Stimulated activated CD8-positive, alpha-beta memory T cell treated with anti-CD3 and anti-CD28 coated beads, Interleukin-12 subunit alpha, Interleukin-12 subunit beta, amount 100 ng/mL, for 1 hour (primary cell): ENCODE measurements at places on chromosomes 6 and 20.
A peak's percentile ranks its signal among the peaks of the same experiment; 100 is the strongest.

GRCh38 chr20:58327211-58327610 is 17.7 kb downstream of the RAB22A start:
- DNase-seq = no peak

GRCh38 chr6:128024969-128025368 is 124.1 kb upstream of the THEMIS start:
- no peak for DNase-seq

GRCh38 chr20:45967551-45968080 is 4.4 kb downstream of the ZNF335 start:
- no peak for DNase-seq

DNA sequence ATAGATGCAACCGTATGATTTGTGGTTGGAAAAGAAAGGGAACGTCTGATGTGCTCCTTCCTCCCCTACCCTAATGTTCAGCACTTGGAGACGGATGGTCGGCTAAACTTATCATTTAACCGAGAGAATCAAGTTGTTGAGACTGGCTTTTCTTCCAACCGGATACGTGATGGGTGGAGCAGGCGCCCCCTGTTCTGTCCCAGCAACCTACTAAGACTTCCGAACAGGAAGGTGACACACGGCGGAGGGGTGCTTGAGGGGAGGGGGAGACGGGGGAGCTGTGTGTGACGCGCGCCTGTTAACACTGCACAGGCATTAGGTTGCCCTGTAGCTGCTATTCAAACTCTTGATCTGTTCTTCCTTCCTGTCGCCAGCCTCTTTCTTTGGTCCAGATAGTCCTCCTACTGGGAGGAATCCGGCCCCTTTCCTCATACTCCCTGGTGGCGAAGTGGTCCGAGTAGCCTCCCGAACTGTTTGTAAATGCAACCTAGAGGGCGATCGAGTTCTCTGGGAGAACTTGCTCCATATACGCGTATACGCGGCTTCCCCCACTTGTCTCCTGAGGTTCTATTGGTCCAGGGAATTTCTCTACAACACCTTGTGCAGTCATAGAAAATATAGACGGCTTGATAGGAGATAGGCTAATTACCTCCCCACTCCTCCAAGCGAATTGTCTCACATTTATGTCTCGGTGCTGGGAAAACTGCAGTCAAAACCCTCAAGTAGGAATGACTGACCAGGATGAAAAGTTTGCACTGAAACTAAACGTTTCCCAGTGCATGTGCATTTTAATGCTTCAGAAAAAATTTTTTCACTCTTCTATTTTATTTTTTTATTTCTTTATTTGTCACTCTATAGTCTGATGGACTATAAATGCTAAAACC is 126.0 kb upstream of the SLC2A12 start:
- DNase-seq = peak; percentile 69

- DNase-seq = no peak
These were observed 18.8 kb downstream of the ZNF292 start for GRCh38 chr6:87174078-87174579.

GRCh38 chr20:62476056-62476838 is 452 bp upstream of the GATA5 start:
- no peak for DNase-seq

DNA sequence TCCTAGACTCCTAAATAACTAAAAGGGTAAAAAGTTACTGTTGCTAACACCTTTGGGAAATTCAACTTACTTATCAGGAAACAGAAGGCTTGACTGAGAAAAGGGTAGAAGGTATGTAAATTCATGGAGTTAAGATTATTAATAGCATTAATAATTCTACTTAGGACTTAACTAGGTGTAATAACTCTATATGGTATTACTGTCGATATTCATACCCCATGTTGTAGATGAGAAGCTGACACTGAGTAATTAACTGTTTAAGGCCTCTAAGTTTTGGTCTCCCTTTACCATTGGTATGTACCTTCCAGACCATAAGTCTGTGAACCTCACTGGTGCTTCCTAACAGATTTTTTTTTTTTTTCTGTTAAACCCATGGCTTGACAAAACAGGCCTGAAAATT is 15.4 kb downstream of the GLO1 start:
- no peak for DNase-seq

- DNase-seq = peak; percentile 76
These were observed at the start of gene SRPK1 for GRCh38 chr6:35920793-35921732. SRPK1 (minus strand) TSS chr6:35921098; CDS start chr6:35921056, 42 bp downstream.

GRCh38 chr6:35569011-35569461 is 56.3 kb upstream of the TULP1 start:
- DNase-seq = no peak

DNA sequence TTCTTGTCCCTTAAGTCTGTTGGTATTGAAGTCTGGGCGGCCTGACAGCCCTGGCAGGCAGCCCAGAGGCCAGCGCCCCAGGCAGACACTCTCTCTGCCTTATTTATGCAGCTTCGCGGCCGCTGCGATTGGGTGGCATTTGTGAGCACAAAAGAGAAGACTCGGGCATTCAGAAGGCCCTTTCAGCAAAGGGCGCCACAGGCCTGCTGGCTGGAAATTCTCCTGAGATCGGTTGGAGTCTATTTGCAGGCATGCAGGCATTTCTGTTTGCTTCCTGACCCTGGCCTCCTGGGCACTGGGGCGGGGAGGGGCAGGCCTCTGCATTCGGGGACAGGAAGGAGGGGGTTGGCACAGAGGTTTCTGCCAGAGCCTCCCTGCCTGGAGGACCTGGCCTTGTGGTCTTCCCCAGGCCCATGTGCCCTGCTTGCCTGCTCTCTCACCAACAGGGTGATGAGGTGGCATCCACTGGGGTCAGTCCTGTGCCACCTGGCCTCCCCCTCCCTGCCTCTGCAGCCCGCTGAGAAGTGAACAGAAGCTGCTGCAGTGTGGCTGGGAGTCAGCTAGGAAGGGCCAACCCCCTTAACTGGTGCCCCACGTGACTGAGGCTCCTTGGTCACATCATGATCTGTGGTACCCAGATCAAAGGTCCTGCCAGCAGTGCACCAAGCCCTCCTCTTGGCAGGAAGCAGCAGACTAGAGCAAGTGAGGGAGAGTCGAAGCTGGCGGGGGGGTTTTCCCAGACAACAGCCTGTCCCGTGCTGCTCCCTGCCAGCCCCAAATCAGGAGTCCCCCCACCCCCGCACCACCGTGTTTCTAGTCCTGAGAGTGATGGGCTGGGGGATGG is 16.6 kb upstream of the CCDC167 start:
- peak; percentile 69 for DNase-seq

GRCh38 chr6:46352541-46353268 is 138.5 kb downstream of the RCAN2 start:
- no peak for DNase-seq

GRCh38 chr20:13342469-13343242 is 121.6 kb downstream of the ISM1 start:
- DNase-seq = no peak

DNA sequence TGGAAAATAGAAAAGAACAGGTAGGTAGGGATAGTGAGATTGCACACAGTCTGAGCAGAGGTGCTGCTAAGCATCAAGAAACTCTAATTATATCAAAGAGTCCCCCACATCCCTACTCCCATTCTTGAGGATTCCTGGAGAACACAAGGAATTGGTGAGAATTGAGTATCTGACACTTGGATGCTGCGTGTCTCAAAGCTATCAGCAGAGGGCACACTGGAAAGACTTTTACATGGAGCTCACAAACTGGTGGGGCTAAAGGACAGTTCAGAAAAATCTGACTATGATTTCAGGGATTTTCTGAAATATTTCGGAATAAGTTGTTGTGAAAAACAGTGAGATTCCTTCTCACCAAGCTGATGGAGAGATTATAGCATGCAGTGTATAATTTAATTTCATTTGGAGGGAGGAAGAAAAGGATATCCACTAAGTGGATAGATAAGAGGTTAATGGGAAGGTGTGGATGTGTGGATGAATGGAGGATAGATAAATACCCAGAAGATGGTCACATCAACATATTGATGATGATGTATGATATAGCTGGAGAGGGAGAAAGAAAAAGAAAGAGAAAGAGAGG is 215.4 kb upstream of the DEFB112 start:
- no peak for DNase-seq

GRCh38 chr6:18314317-18314997 is 50.1 kb upstream of the DEK start:
- DNase-seq = no peak

DNA sequence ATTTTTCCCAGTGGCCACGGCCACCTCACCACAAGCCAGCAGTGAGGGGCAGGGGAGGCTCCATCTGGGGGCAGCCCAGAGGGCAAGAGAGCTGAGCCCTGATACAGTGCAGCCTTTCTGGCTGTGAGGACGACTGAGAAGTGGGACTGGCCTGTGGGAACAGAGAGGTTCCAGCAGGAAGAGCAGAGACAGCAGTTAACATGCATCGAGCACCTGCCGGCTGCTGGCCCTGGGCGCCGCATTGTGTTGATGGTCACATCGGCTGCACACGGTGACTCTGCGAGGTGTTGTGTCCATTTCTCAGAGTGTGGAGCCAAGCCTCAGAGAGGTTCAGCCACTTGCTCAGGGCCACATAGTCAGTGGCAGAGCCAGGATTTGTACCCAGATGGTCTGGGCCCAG is 9.8 kb downstream of the FOXS1 start:
- no peak for DNase-seq

DNA sequence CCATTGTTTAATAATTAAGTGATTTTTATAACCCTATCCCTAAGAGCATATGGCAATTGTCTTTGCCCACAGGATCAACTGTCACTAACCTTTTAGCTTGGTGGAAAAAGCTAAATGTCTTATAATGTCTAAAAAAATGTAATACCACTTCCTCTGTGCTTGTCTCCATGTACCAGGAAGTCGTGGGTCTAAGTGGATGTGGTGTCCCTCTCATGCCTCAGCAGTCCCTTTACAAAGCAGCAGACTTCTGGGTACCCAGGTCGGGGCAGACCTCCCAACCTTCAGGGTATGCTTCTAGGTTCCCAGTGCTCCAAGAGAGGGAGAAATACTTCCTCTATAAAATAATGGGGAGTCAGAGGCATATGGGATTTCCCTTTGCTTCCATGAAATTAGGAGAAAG is 74.7 kb downstream of the ZHX3 start:
- DNase-seq = no peak

DNA sequence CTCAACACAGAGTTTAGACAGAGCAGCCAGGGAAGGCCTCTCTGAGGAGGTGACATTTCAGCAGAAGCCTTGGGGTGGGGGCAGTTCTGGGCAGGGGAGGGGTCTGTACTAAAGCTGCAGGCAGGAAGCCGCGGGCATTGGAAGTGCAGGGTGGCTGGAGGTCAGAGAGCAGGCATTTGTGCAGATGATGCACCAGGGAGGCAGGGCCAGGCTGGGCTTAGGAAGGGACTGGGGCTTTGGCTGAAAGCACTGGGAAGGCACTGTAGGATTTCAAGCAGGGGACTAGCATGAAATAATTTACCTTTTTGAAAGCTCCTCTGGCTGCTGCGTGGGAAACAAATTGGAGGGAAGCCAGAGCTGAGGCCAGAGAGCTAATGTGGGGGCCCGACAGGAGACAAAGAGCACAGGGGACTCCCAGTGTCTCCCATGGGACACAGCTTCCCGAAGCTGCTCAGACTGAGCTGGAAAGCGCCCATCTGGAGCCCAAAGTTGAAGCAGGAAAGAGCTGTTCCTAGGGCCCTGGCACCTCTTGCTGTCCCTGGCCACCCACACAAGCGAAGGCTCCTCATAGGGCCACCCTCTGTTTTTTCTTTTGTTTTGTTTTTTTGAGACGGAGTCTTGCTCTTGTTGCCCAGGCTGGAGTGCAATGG is 19.3 kb downstream of the ADA start:
- DNase-seq = no peak

DNA sequence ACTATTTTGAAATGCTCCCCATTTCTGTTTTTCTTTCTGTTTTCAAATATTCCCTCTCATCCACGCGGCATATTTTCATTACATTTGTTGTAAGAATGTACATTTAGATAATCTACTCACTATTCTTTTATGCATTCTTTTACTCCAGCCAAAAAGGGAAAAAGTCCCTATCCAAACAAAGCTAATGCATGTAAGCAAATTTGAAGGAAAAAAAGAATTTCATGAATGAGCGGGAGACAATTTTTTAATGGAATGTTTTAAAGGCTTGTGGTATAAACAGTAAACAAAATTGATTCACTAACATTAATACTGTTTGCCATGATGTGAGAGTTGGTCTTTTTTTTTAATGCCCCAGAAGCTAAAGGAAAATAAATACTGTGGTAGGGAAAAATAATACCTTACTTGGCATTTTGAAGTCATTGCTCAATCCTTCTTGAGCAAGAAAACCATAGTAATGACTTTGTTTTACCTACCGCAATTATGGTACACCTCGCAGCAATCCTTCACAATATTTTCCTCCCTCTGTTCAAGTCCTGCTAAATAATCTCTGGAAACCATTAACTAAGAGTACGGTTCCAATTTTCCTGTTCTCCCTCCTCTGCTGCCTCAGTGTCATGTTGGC is 79.0 kb downstream of the BACH2 start:
- no peak for DNase-seq

GRCh38 chr6:21924002-21924401 is 330.5 kb downstream of the SOX4 start:
- no peak for DNase-seq

- no peak for DNase-seq
These were observed 2.0 kb upstream of the SLC17A3 start for GRCh38 chr6:25875926-25876602.

- DNase-seq = no peak
These were observed 74.4 kb upstream of the TBC1D7 start for GRCh38 chr6:13402711-13403110.

DNA sequence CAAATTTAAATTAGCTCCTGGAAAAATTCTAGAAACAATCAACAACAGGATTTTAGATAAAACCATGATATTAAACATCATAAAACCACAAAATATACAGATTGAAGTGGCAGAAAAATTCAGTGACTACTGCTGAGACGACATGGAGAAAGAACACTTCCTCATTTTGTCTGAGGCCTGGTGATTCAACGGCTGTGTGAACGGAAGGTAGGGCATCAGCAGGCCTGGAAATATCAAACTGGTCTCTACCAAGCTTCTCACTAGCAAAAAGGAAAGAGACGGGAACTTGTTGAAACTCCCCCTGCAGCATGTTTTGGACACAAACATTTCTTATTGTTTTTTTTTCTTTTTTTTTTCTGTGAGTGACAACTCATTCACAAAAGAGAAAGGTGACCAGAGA is 58.0 kb upstream of the AHI1 start:
- DNase-seq = no peak

GRCh38 chr6:31742894-31743293 is 3.1 kb downstream of the MSH5 start:
- no peak for DNase-seq

GRCh38 chr20:63850689-63851547 is 10.4 kb upstream of the ABHD16B start:
- DNase-seq = no peak

DNA sequence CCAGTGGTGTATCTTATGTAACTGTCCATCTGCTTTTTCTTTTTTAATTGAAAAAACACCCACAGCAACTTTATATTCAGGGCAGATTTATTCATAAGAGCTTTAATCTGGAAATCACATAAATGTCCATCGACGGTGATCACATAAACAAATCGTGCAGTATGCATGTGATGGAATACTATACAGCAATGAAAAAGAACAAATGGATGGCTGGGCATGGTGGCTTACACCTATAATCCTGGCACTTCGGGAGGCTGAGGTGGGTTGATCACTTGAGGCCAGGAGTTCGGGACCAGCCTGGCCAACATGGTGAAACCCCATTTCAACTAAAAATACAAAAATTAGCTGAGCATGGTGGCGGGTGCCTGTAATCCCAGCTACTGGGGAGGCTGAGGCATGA is 39.1 kb downstream of the VSTM2L start:
- no peak for DNase-seq

- DNase-seq = no peak
These were observed 24.9 kb upstream of the PI16 start for GRCh38 chr6:36929607-36930006.
